HepG2 (cell line): ENCODE measurements at places on chromosomes 1 and 21. TPM values are rescaled to one million over a fixed set of nuclear protein-coding genes. Genes with fewer than 3 reads are reported as not detected.

DNA sequence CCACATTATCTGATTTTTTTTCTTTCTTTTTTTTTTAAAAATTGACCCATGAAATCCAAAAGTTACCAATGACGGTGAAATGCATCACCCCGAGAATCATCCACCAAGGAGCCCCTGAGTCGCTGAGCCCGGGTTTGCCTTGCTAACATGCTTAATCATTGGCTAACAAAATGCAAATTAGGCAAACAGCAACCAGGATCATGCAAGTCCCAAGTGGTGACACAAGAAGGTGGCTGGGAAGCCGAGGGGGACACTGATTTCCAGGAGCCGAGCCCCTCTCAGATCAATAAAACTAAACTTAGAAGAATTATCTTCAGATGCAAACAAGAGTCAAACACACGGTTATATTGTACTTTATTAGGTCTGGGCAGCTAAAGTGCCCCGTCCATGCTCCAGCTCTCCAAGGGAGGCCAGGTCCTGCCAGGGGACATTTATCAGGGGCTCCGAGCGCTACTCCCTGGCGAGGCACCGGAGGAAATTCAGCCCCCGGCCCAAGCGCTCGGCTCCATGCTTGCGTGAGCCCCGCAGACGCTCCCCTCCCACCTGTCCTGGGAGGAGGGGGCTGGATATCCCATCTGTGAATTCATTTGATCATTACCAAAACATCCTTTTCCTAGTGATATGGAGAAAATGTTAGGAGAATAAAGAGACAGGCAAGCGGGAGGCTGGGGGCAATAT lies 154.1 kb downstream of the NPHP4 start:
- no peak for DNase-seq

PRAMEF6 gene
- total RNA-seq: not detected in 2 replicates

GRCh38 chr1:87594736-87595383 lies 266.2 kb downstream of the LMO4 start:
- no peak for DNase-seq

GRCh38 chr1:22808186-22808675 lies 97.6 kb downstream of the EPHB2 start:
- no peak for DNase-seq

GRCh38 chr1:244074559-244075171 lies 23.6 kb downstream of the ZBTB18 start:
- DNase-seq: no peak

GRCh38 chr1:246459221-246459620 lies 47.9 kb downstream of the SMYD3 start:
- no peak for DNase-seq

SEMA4A gene
- 0.09 TPM in 1 of 2 replicates, not detected in the other for total RNA-seq

DNA sequence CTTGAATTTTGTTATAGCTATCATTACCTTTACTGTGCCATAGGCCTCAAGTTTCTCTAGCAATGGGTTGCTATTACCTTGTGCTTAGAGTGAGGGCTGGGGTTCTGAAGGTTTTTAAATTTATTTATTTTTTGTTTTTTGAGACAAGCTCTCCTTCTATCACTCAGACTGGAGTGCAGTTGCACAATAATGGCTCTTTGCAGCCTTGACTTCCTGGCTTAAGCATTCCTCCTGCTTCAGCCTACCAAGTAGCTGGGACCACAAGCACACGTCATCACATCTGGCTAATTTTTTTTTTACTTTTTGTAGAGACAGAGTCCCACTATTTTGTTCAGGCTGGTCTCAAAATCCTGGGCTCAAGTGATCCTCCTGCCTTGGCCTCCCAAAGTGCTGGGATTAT lies 41.5 kb downstream of the SNX27 start:
- no peak for DNase-seq

GRCh38 chr1:194155962-194156361 lies 969.5 kb upstream of the B3GALT2 start:
- DNase-seq: no peak

DNA sequence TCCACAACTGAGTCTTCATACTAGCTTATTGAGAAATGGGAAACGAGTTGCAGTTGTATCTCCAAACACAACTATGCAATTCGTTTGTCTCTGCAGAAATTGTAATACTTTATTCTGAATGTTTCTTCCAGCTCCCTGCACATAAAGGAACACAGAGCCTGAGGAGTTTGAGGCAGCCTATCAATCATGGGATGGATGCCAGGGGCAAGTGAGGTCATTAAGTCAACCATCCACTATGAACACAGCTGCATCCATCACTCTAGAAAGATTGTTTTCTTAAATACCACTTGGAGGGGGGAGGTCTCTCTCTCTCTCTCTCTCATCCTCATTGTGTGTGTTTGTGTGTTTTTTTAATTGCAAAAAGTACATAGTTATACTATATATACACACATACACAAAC lies 2.9 kb upstream of the PSMB2 start:
- DNase-seq: no peak

DNA sequence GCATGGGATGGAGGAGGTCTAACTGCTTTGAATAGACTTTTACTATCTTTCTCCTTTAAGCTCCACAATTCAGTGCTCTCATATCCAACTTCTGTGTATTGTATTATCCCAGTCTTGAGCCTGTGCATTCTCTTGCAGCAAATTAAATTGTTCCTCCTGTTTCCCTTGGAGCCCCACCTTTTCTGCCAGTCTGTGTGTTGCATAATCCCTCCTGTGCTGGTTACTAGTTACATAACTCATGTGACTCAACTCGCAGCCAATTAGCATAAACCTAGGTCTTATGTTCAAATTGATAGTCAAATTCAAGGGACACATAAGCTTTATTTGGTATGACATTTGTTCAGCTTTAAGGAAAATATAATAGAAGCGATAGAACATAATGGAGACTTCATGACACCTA lies 1863.5 kb downstream of the MRPL39 start:
- DNase-seq: no peak

- no peak for DNase-seq
Measured at GRCh38 chr1:150559656-150560010, 10.4 kb downstream of the ADAMTSL4 start.

DNA sequence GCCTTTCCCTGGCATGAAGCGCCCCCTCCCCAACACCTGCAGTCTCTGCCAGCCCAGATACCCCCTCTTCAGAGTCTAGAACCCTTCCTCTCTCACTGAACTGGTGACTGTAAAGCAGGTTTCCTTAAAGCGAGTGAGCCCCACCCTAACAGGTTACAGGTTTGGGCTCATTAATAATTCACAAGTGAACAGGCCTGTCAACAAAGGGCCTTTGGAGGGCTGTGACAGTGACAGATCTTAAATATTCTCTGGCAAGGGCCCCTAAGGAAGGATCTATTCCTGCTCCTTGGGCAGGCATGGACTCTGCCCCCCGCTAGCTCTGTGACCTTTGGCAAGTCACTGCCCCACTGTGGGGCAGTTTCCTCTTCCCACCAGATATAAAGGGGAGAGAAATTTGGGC lies 5.6 kb upstream of the TTC39A start:
- DNase-seq: no peak

GRHL3 gene
- not detected in 2 replicates for total RNA-seq

RAB7B gene
- total RNA-seq: 0.34 and 0.46 TPM in 2 replicates

DNA sequence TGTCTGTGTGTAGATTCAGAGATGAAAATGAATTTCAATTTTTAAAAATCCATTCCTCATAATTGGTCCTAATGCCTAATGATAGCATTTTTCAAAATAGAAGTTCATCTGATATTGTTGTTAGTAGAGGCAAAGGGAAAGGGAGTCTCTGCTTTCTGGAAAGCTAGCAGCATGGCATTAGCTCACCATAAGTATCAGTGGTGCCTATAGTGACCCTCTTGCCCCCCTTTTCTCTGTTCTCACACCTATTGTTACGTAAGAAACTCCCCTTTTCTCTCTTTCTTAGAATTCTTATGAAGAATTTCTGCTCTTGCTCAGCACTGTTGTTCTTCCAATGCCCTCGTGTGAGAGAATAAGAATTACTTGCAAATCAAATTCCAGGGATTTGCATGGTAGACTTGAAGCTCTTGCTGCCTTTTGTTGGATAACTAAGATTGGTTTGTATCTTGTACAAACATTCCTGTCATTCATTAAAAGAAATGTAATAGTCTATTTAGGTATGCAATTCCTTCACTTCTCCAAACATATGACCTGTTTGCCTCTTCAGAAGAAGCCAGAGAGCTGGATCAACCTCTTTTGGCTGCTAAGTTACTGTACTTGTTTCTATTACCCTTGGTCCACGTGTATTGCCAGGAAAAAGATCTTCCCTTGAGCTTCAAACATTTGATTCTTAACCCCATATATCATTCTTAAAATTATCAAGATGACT lies 69.2 kb upstream of the MAGI3 start:
- DNase-seq: no peak

LAPTM5 gene
- total RNA-seq: 0.34 and 0.86 TPM in 2 replicates

DNA sequence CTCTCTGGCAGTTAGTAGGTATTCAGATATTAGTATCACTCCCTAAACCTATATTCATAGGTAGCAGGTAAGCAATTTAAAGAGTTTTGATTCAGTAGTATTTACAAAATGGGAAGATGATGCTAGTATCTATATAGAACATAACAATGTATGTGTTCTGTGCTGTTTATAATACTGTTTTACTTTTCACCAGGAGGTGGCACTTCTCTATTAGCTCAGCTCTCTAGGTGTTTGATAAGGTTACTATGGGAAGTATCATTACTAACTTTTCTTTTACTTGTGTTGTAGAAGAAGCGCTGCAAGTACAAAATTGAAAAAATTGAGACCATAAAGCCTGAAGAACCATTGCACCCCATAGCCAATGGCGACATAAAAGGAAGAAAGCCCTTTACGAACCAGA lies 49.4 kb upstream of the FASLG start:
- peak; percentile 6 for DNase-seq

SLAMF7 gene
- not detected in 2 replicates for total RNA-seq

REN gene
- total RNA-seq: not detected in 2 replicates

GRCh38 chr1:22806584-22806983 lies 95.9 kb downstream of the EPHB2 start:
- no peak for DNase-seq

DNA sequence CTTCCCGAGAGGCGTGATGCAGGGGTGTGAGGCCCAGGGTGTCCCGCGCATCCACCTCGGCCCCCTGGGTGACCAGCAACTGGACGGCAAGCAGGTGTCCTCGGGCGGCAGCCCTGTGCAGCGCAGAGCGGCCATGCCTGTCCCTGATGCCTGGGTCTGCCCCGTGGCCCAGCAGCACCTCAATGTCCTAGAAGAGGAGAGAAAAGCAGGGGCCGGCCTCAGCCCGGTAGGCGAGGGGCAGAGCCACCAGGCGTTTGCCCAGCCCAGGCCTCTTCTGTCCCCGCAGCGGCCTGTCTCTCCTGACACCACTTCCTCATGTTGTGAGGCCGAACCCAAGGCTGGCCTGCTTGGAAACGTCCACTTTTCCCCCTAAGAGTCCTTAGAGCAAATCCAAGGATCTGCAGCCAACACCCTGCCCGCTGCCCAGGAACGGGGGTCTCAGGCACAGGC lies 1.7 kb downstream of the ANKRD65 start:
- no peak for DNase-seq

DNA sequence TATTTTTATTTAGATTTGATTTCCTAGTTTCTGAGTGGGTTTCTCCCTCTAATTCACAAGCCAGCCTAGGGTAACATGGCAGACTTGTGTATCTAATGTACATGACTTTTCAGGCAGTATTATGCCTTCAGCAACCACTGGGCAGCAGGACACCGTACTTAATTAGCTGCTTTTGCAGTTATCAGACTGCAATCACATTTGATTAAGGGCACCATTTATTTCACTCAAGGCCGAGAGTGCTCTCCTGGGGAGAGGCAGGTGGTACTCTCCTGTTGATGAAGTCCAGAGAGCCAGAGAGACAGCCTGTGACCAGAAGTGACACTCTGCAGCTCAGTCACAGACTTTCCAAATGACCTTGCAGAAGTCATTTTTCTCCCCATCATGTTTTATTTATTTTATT lies 18.7 kb downstream of the CYYR1 start:
- no peak for DNase-seq

- no peak for DNase-seq
Measured at GRCh38 chr1:1210726-1211540, 3.0 kb downstream of the TNFRSF4 start.

- no peak for DNase-seq
Measured at GRCh38 chr1:151986501-151987190, 7.0 kb downstream of the S100A10 start.

SELP gene
- not detected in 2 replicates for total RNA-seq

DNA sequence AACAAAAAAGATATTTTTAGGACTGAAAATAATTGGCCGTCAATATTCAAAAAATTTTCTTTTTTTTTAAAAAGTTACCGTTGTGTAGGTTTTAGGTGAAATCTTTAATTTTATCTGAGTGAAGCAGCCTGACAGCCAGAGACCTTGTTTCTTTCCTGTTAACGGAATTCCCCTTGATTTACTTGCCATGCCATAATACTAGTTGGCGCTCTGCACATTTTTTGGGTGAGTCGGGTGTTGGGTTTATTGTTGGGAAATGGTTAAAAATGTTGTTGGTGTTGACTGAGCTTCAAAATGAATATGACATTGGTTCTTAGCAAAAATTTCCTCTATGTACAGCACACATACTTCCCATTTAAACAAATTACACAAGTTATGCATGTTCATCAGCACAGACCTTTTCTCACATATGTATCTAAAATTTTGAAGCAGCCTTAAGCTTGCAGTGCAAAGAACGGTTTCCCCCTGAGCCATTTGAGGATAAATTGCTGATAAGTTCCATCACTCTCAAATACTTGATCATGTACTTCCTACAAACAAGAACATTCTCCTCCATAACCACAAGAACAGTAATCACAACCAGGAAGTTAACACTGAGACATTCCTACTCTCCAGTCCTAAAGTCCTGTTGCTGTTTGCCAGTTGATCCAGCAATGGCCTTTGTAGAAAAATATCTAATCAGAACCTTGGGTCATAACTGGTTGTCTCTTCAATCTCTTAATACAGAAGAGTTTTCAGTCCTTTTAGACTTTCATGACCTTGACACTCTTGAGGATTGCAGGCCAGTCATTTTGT lies 34.2 kb downstream of the CAMTA1 start:
- DNase-seq: no peak

DNA sequence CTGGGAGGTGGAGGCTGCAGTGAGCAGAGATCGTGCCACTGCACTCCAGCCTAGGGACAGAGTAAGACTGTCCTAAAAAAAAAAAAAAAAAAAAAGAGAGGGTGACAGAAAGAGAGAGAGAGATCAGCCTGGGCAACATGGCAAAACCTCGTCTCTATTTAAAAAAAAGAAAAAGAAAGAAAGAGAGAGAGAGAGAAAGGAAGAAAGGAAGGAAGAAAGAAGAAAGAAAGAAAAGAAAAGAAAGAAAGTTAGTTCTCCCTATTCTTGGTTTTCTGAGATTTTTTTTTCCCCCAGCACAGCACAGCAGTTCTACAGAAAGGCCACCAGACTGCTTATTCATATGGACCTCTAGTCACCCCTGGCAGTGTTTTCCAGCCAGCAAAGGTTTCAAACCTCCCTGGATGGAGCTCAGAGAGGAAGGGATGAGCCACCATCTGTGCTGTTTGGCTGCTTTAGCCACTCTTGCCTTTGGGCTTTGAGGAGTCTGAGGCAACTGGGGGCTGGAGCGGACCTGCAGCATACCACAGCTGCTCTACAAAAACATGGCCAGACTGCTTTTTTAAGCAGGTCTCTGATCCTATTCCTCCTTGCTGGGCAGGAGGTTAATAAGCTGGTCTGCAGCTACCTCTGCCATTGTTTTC lies 10.6 kb downstream of the S100A6 start:
- no peak for DNase-seq
